ENCODE measurements at places on chromosomes 3 and 15.

DNA sequence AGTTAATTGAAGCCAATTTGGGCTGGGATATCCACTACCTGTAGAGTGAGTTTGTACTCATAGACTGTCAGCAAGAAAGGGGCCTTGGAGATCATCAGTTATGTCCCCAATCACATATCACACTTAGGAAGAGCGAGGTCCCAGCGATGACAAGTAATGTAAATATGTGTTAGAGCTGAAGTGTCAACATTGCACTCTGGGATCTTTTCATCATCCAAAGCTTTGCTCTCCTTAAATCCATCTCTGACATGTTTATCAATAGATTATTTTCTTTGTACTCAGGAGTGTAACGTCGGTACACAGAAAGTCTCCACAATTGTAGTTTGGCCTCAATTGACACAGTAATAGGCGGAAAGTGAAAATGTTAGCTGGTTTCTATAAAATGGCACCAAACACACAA is 113.7 kb upstream of the TPRG1 start:
- DNase-seq = no peak

DNA sequence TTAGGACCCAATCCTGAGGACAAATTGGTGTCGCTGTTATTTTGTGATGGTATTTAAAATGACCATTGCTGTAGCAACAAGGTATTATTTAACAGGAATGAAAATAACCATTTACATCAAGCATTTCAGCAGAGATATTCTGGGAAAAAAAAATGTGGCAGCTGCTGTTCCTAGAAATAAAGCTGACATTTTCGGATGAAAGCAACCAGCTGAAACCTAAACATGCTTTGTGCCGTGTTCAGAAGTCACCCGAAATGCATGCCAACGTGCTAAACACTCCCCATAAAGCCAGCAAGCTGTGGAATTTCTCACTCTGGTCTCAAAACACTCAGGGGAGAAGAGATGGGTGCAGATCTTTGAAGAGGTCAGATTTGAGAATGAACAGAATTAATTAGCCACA is 31.5 kb upstream of the TAFA4 start:
- DNase-seq = no peak

DNA sequence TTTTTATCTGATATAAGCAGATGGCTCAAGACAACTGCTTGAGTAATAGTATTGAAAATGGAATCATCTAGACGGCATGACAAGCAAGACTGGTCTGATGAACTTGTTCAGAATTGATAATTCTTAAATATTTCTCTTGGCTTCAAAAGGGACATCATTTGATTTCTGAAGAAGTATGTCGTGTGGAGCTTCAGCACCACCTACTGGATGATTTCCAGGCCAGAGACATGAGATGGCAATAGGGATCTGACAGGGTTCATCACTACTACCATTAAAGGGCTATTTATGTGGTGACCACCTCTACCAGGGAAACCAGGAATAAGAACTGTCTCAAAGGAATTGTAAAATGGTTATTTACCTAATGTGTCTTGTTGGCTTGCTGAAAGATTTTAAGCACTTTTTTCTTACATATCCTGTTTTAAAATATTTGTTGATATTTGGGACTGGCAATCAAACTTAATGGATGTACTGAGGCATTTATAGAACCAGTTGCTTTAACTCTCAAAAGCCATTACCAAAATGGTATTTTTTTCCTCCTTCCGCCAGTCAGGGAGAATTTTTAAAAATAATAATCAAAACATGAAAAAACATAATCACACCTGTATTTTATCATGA is 99.5 kb upstream of the FAM98B start:
- peak; percentile 25 for DNase-seq

DNA sequence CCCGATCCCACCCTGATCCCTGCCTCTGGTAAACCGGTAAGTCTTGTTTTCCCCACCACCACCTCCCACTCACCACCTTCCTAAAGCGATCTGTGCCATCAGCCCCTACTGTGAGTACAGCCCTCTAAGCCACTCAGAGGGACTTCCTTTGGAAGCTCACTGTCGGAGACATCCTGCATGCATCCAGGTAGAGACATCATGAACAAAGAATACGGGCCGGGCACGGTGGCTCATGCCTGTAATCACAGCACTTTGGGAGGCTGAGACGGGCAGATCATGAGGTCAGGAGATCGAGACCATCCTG is 13.7 kb upstream of the PCSK6 start:
- DNase-seq = no peak

GRCh38 chr3:106329521-106329920 is 460.7 kb upstream of the CBLB start:
- DNase-seq = no peak

DNA sequence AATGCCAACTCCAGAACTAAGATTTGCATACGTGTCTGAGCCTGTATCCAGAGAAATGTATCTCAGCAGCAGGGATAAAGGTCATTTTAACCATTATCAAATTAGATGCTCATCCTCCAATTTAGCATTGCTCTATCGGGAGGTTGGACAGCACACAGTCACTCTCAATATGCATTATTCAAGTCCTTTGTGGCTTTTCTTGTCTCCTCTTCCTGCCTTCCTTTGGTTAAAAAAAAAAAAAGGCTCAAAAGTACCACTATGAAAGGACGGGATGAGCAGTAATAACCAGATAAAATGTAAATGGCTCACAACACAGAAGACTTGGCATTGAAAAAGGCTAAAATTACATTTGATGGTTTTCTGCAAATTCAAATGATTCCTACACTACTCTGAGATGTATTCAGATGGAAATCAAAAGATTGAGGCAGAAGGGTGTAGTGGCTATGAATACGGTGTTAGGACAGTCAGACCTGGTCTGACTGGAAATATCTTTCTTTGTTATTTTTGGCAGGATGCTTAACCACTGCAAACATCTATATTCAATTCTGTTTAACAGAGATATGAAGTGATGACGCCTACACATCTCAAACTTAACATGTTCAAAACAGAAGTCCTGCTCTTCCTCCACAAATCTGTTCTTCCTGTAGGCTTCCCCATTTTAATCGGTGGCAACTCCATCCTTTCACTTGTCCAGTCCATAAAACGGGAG is 109.6 kb downstream of the ADAMTS9 start:
- DNase-seq = no peak

DNA sequence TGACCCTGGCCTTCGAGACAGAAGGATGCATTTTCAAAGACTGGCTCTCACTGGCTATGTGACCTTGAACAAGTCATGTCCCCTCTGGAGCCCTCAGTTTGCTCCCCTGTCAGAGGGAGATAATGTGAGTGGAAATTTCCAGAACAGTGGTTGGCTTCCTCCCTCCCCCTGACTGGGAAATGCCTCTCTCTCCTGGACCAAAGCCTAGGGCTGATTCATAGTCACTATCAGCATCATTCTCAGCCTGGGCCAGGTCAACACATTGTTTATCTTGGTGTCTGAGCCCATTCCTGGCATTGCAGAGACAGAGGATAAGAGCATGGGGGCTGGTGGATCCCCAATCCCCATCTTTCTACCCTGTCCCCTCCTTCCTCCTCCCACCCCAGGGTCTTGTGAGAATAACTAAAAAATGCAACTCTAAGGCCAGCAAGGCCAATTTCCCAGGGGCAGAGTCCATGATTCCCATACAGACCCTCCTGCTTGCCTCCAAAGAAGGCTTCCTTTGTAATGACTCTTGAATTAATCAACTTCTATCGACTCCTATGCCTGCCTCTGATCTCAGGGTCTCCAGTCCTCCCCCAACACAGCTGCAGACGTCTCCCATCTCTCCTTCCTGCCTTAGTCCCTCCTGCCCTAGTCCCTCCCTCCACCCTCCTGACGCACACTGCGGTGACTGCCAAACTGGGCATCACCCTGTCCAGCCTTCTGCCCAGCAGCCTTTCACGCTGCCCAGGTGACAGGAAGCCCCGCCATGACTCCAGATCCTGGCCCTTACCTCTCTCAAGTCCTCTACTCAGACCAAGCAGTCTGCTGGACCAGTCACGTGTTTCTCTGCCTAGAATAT is 35.4 kb upstream of the CORO2B start:
- no peak for DNase-seq

GRCh38 chr3:15116032-15116669 is 17.2 kb upstream of the RBSN start:
- DNase-seq = no peak

GRCh38 chr3:14473411-14473891 is 66.7 kb downstream of the GRIP2 start:
- no peak for DNase-seq

GRCh38 chr15:99114511-99115299 is 9.8 kb downstream of the SYNM start:
- no peak for DNase-seq

DNA sequence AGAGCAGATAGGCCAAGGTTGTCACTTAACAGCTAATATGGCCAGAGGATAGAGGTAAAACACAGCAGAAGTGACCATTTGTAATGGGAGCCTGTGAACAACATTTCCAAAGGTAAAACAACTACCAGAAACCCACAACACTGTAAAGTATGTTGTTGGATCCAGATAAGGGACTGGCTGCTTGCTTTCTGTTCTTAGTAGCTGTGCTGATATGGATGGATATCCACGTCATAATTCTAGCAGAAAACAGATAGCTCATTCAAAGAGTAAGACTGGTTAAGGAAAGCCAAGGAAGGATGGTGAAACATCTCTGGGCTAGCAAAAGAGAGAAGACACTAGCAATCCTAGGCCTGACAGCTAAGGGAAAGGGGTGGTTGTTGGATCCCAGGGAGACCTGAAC is 36.9 kb upstream of the SPRED1 start:
- DNase-seq = no peak

- no peak for DNase-seq
Measured at GRCh38 chr3:6577584-6577983, 283.3 kb upstream of the GRM7 start.

DNA sequence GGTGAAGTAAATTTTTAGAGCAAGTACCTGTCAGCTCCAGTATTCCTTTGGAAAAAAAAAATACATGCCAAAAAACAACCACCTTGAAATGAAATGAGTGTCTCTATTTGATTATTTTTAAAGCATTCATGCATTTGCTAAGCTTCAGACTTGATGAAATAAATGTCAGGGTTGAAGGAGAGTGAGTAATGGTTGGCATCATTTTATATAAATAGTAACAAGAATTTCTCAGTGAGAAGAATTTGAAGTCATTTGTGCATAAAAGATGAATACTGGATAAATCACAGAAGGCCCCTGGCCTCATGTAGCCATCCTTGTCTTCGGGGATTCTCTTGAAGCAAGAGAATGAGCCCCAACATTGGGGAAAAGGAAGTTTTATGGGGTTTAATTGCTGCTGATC is 318.4 kb downstream of the LPP start:
- DNase-seq = no peak

- DNase-seq = no peak
Measured at GRCh38 chr3:127938800-127939199, 23.8 kb downstream of the KBTBD12 start.

DNA sequence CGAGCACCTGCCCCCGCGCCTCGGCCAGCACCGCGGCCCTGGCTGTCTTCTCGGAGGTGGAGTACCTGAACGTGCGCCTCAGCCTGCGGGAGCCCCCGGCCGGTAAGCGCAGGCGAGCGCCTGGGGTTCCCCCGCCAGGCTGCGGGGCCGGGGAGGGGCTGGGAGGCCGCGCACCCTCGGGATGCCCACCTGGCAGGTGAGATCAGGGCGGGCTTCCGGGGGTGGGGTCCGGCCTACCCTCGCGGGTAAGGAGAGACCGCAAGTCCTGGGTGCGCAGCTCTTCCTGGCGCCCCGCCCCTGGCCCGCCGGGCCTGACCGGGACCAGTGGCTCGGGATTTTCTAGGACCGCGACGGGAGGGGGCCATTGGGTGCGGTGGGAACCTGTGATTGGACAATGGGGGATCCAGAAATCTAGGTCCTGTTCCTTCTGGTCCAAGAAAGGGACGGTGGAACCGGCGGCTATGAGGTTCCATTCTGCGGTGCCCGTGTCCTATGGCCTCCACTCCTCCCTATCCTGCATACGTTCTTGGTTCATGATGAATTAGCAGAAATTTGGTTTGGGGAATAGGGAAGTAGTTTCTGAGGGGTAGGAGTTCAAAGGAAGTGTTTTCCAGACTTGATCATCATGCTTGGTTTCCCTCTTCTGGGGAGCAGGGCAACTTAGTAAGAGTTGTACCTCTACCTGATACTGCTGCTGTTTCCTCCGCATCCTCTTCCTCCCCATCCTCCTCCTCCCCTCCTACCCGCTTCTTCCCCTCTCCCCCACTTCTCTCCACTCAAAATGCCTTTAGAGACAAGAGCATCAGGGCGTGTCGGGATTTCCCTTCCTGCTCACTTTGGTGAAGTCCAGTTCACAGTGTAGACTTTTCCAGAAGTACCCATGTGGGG is 808 bp downstream of the ARRDC4 start:
- no peak for DNase-seq

GRCh38 chr3:44805960-44806359 is 44.4 kb downstream of the KIF15 start:
- DNase-seq = no peak

DNA sequence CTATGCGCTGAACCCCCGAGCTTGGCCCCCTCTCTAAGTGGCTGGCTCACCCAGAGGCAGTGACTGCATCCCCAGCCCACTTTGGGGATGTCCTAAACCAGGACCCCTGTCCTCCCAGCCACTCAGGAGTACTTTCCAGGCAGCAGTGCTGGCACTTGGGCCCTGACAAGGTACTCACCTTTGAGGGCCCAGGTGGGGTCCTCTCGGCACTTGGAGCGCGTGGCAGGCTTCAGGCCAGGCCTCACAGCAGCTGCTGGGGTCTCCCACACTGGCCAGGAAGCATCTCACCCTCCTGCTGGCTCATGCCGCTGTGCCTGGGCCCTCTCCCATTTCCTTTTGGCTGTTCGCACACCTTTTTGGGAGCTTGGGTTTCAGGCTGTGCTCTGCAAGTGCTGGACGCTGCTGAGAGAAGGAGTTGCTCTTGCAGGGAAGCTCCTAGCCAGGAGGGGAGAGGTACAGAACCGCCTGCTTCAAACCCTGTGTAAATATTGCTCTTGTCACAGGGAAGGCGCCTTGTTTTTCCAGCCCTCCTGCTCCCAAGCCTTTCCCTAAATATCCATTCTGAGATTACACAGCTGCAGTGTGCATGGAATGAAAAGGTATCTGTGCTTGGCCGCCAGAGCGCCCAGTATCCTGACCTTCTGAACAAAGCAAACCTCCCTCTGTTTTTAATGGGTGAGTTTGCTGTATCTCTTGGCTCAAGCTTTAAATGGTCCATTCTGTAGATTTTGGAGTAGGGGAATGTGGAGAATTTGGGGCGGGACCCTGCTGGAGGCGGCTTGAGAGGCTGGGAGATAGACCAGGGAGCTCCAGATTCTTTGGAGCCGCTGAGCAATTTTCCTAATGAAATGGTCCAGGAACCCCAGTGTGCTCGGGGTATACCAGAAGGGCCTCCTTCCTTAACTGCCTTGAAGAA is 45.6 kb downstream of the DNASE1L3 start:
- DNase-seq = no peak

DNA sequence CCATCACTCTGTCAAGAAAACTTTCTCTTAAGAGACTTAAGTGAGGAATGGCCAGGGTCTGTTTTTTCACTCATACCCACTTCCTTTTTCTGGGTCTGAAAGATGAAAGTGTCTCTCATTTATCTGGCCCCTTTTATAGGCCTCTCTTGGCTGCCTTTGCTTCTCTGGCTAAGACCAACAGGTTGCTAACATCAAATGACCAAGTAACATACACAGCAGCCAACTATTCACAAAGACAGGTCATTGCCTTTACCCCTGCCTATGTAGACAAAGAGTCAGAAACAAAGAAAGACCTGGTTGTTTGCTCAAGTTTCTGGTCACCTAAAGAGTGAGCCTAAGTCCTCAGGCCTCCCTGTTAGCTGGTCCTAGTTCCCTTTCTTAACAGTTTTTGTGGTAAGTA is 24.0 kb upstream of the CSTA start:
- DNase-seq = no peak

- DNase-seq = no peak
Measured at GRCh38 chr3:45905755-45906154, 19.4 kb downstream of the CCR9 start.
